ENCODE measurements at places on chromosomes 2 and 18.

DNA sequence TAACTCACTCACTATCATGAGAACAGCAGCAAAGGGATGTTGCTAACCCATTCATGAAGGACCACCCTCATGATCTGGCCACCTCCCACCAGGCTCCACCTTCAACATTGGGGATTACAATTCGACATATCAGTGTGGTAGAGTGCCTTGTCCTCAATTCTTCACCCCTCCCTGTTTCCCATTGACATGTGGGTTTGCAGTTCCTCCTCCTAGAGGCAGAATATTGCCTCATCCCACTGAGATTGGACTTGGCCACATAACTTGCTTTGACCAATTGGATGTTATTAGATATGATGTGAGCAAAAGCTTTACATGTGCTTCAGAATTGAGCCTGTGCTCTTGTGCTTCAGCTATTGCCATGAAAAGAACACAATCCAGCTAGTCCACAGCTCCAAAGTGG is 217.0 kb upstream of the CXCR4 start:
- H3K27me3 ChIP-seq: no peaks in the 10 kb centered on the region
- DNase-seq: no peak
- H3K27ac ChIP-seq: no peak overlapping the region
- H3K4me1 ChIP-seq: no peaks in the 10 kb centered on the region
- H3K36me3 ChIP-seq: no peaks in the 10 kb centered on the region

DNA sequence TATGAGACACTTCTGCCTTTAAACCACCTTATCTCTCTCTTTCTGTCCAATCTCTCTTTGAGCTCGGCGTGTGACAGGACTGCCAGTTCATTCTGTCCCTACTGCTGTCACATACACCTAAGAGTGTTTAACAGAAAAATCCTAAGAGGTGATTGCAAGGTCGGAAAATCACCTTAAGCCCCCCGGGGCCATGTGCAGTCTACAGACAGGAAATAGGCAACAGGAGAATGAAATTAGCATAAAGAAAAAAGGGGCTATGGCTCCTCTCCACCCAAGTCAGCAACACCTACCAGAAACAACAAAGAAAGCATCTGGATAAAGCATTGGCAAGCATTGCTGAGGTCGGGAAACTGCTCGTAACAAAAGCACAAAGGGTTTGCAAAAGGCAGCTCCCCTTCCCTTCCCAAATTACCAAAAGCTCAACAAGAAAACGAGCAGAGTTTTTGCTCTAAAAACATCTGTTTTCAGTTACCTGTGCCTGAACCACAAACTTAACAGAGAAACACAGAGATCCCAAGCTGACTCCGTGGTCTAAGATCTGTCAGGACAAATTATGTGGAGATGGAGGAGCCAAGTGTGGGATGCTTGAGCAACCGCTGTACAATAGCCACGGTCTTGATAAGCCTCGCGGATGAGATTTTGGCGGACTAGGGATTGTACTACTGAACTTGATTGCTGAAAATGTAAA is 30.4 kb downstream of the ANKRD44 start:
- DNase-seq: no peak
- no peak overlapping the region for H3K4me3 ChIP-seq
- peaks cover 14% of the 10 kb centered on the region for H3K4me1 ChIP-seq
- no peaks in the 10 kb centered on the region for H3K36me3 ChIP-seq

DNA sequence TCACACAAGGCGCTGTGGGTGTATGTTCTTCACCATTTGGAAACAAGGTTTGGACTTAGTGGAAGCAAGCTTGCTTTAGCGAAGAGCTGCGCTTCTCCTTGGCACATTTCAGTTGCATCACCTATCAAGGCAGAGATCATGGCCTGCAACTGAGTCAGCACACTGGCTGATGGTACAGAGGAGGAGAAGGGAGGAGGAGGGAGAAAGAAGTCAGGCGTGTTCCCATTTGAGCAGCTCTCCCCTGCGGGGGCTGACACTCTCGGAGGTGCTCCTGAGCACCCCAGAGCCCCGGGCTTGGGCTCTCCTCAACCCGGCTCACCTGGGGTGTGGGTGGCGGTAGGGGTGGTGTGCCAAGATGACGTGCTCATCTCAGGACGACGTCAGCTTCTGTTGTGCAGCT is 6.0 kb upstream of the SERPINB5 start:
- H3K36me3 ChIP-seq: no peaks in the 10 kb centered on the region
- no peaks in the 10 kb centered on the region for H3K27me3 ChIP-seq
- H3K4me3 ChIP-seq: no peak overlapping the region

DNA sequence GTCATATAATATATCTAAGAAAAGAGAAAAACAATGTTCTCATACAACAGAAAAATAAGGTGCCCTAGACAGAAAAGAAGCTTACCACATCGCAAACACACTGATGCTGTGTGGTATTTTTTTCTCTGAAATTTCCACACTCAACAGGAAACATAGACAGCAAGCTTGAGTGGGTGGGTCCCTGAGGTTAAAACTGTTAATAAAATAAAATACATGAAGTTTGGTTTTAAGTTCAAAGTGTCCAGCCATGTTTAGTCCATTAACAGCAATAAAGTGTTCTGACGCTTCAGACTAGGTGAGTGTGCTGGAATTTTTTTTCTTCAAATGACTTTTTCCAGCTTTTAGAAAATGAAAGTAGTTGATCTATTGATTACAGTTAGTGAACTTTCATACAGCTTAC is 83.3 kb upstream of the EPB41L5 start:
- H3K36me3 ChIP-seq: peaks cover 9% of the 10 kb centered on the region
- no peaks in the 10 kb centered on the region for H3K27me3 ChIP-seq
- no peak overlapping the region for H3K27ac ChIP-seq
- no peaks in the 10 kb centered on the region for H3K4me1 ChIP-seq
- no peak overlapping the region for H3K4me3 ChIP-seq

DNA sequence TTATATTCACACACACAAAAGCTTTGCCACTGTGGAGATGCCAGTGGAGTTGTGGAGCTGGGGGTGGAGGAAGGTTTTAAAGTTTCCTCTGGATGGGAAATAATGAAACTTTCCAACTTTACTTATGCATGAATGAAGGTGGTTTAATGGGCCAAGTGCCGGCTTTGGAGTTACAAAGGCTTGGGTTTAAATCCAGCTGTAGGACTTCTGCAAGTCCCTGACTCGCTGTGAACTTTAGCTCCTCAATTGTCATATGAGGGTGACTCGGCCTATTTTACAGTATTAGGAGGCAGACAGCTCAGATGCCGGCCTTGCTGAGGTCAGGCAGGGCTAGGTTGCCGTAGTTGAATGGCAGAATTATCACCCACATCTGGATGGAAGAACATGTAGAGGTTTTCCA is 415.8 kb upstream of the TRIB2 start:
- H3K27me3 ChIP-seq: no peaks in the 10 kb centered on the region
- peaks cover 5% of the 10 kb centered on the region for H3K4me1 ChIP-seq
- H3K27ac ChIP-seq: no peak overlapping the region
- DNase-seq: no peak
- H3K36me3 ChIP-seq: no peaks in the 10 kb centered on the region

- no peak overlapping the region for H3K27ac ChIP-seq
- H3K4me1 ChIP-seq: peaks cover 10% of the 10 kb centered on the region
- no peak overlapping the region for H3K4me3 ChIP-seq
- H3K27me3 ChIP-seq: no peaks in the 10 kb centered on the region
- no peak for DNase-seq
These were observed 181.5 kb downstream of the TCF4 start for GRCh38 chr18:55406451-55406991.

- H3K27me3 ChIP-seq: no peaks in the 10 kb centered on the region
- DNase-seq: no peak
- no peaks in the 10 kb centered on the region for H3K4me1 ChIP-seq
- H3K27ac ChIP-seq: no peak overlapping the region
These were observed 44.2 kb downstream of the CEP192 start for GRCh38 chr18:13035249-13035914.

GRCh38 chr18:49756135-49756534 is 57.2 kb downstream of the ACAA2 start:
- H3K4me3 ChIP-seq: no peak overlapping the region
- DNase-seq: peak; percentile 55
- peaks cover 11% of the 10 kb centered on the region for H3K27me3 ChIP-seq
- H3K36me3 ChIP-seq: no peaks in the 10 kb centered on the region
- no peaks in the 10 kb centered on the region for H3K4me1 ChIP-seq

- no peak overlapping the region for H3K4me3 ChIP-seq
- no peaks in the 10 kb centered on the region for H3K36me3 ChIP-seq
- H3K4me1 ChIP-seq: peaks cover 48% of the 10 kb centered on the region
- DNase-seq: no peak
- H3K27me3 ChIP-seq: no peaks in the 10 kb centered on the region
These were observed 2.4 kb upstream of the ASB1 start for GRCh38 chr2:238424313-238424700.

GRCh38 chr2:88059979-88060906 is 4.7 kb upstream of the KRCC1 start:
- no peak overlapping the region for H3K27ac ChIP-seq
- peaks cover 5% of the 10 kb centered on the region for H3K4me1 ChIP-seq
- H3K4me3 ChIP-seq: no peak overlapping the region
- H3K36me3 ChIP-seq: no peaks in the 10 kb centered on the region

- no peaks in the 10 kb centered on the region for H3K27me3 ChIP-seq
- no peak overlapping the region for H3K27ac ChIP-seq
- H3K4me1 ChIP-seq: peaks cover 25% of the 10 kb centered on the region
- no peaks in the 10 kb centered on the region for H3K36me3 ChIP-seq
- H3K4me3 ChIP-seq: no peak overlapping the region
These were observed 28.3 kb downstream of the PKP4 start for GRCh38 chr2:158484892-158485556.

DNA sequence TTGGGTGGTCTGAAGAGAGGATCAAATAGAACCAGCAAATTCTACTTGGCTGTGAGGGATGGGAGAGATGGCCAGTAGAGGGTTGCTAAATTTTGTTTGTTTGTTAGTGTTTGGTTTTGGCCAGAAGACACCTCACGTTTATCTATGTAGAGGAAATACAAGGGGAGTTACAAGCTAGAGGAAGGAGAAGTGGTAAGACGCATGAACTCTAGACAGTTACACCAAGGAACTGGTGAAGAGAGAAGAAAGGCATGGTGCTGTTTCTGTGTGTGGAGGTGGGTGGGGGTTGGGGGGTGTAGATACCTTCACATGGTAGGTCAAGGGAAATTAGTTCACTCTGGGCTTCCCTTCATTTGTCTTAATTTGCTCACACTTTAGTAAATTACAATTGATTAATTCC is 25.6 kb downstream of the RASGRP3 start:
- H3K27ac ChIP-seq: no peak overlapping the region
- H3K4me3 ChIP-seq: no peak overlapping the region
- no peaks in the 10 kb centered on the region for H3K27me3 ChIP-seq
- DNase-seq: no peak
- no peaks in the 10 kb centered on the region for H3K36me3 ChIP-seq

DNA sequence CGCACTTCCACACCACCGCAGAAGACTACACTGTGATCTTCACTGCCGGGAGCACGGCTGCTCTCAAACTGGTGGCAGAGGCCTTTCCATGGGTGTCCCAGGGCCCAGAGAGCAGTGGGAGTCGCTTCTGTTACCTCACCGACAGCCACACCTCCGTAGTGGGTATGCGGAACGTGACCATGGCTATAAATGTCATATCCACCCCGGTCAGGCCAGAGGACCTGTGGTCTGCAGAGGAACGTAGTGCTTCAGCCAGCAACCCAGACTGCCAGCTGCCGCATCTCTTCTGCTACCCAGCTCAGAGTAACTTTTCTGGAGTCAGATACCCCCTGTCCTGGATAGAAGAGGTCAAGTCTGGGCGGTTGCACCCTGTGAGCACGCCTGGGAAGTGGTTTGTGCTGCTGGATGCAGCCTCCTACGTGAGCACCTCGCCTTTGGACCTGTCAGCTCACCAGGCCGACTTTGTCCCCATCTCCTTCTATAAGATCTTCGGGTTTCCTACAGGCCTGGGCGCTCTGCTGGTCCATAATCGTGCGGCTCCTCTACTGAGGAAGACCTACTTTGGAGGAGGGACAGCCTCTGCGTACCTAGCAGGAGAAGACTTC is 12.5 kb downstream of the MOCOS start:
- H3K27me3 ChIP-seq: no peaks in the 10 kb centered on the region
- H3K27ac ChIP-seq: no peak overlapping the region
- DNase-seq: no peak
- H3K4me1 ChIP-seq: no peaks in the 10 kb centered on the region
- no peaks in the 10 kb centered on the region for H3K36me3 ChIP-seq

- H3K4me1 ChIP-seq: peaks cover 22% of the 10 kb centered on the region
- no peaks in the 10 kb centered on the region for H3K36me3 ChIP-seq
- no peak overlapping the region for H3K27ac ChIP-seq
- H3K27me3 ChIP-seq: no peaks in the 10 kb centered on the region
- no peak for DNase-seq
These were observed 28.1 kb downstream of the NCKAP1 start for GRCh38 chr2:183010112-183010511.

GRCh38 chr2:182591774-182592173 is 124.3 kb upstream of the DNAJC10 start:
- H3K4me3 ChIP-seq: no peak overlapping the region
- no peaks in the 10 kb centered on the region for H3K27me3 ChIP-seq
- H3K36me3 ChIP-seq: no peaks in the 10 kb centered on the region

All from suprapubic skin (tissue), 4 donors.